GM12878 (cell line): ENCODE measurements at places on chromosomes 1 and 21. TPM values are rescaled to one million over a fixed set of nuclear protein-coding genes. Genes with fewer than 3 reads are reported as not detected.
A peak's percentile ranks its signal among the peaks of the same experiment; 100 is the strongest.

Gene KRTAP21-2
- not detected in 2 replicates for total RNA-seq

DNA sequence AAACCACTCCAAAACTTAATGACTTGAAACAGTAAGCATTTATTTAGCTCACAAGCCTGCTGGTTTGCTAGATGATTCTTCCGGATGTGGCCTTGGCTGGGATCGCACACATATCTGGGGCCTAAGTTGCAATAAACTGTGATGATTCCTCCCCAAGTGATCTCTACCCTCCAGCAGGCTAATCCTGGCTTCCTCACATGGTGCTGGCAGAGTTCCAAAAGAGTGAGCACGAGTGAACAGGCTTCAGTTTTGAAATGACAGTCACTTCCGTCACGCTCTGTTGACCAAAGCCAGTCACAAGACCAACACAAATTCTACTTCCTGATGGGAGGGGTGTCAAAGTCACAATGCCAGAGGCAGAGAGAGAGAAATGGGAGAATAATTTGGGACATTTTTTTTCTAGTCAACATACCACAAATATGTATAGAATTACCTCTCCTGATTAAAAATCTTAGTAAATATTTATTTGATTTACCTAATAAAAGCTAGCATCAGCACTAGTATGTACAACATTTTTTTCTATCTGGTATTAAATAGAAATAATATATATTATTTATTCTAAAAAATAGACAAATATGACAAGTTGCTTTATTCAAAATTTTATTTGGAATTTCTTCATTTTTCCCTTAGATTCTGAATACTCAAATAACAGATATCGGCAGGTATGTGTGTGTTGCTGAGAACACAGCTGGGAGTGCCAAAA is 292.7 kb downstream of the TPR start:
- no peaks in the 10 kb centered on the region for H3K27me3 ChIP-seq
- no peak overlapping the region for H3K4me3 ChIP-seq
- no peak overlapping the region for H3K27ac ChIP-seq
- no peaks in the 10 kb centered on the region for H3K4me1 ChIP-seq

DNA sequence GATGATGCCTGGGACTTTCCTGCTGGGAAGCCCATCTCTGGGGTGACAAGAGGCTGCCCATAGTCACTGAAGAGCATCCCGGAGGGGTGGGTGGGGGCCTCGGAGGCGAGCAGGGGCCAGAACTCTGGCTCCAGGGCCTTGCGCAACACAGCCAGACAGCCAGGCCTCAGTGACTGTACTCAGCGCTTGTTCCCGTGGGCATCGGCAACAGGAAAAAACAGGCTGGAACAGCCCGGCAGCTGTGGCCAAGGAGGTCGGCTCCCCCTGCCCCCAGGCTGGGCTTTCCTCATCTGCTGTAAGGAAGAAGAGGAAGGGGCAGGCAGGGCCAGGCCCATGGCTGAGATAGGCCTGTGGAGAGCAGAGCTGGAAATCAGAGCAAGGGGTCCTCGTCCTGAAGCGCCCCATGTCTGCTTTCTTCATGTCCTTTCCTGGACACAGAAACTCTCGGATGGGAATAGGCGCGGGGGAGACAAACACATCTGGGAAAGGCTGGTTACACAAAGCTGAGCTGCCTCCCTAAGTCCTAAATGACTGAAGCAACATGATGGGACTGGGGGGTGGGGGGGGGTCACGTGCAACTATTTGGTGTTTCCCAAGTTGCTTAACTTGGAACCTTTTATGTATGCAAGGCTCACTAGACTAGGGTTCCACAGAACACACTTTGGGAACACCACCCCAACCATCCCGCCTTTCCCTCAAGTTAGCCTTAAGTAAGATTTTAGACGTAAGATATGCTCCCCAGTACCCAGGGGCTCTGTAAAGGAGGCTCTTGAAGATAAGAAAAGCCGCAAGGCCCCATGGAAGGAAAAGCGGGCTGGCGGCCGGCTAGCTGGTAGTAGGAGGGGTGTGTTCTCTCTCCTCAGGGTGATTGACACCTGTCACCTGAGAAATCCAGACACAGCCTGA is 30.7 kb downstream of the HSPG2 start:
- H3K36me3 ChIP-seq = no peaks in the 10 kb centered on the region
- peaks cover 12% of the 10 kb centered on the region for H3K4me1 ChIP-seq
- DNase-seq = no peak

Gene CD247
- 0.26 and 0.90 TPM in 2 replicates for total RNA-seq

DNA sequence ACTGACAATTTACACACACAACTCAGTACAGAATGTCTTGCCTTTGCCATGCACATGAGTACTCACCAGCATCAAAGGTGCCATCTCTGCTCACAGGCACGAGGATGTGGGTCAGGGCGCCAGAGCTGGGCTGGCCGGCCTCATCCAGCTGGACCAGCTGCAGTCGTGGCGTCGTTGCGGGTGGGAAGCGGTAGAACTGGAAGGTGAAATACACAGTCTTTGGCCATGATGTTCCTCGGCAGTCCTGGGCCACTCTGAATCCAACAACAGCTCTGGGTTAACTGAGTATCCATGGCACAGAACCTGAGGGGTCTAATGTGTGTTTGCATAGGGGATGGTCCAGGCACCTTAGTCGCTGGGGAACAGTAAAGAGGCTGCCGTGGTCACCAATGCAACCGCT is 87.7 kb downstream of the NPHP4 start:
- H3K36me3 ChIP-seq = no peaks in the 10 kb centered on the region; the same call in 1 of the 2 replicates
- H3K27me3 ChIP-seq = no peaks in the 10 kb centered on the region
- H3K4me3 ChIP-seq = no peak overlapping the region
- H3K4me1 ChIP-seq = no peaks in the 10 kb centered on the region

DNA sequence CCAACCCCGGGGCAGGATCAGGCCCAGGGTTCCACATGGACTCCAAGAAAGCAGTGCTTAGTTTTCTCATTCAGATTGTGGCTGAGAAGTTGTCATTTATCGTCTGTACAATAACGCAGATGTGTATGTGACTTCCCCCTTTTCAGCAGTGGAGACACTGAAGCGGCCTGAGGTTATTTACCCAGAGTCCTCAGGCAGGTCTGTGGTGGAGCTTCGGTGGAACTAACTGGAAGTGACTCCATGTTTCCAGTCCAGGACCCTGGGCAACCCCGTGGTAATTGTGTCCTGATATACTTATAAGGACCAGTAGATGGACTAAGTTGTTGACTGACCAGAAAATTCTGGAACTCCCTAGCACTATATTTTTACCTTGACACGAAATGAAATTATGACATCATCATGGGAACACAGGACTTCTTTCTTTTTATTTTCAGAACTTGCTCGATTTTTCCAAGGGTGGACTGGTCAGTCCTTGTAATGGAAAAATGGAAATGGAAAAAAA is 1.0 kb upstream of the IER5 start:
- H3K4me3 ChIP-seq = peak overlapping the region; percentile 68
- no peaks in the 10 kb centered on the region for H3K27me3 ChIP-seq
- peaks cover 6% of the 10 kb centered on the region; the same call in 1 of the 2 replicates for H3K36me3 ChIP-seq

- no peak overlapping the region for H3K4me3 ChIP-seq
- H3K36me3 ChIP-seq = no peaks in the 10 kb centered on the region
- no peak for DNase-seq
- H3K27ac ChIP-seq = no peak overlapping the region
- no peaks in the 10 kb centered on the region for H3K27me3 ChIP-seq
Measured at GRCh38 chr21:17576080-17576835, 36.4 kb downstream of the BTG3 start.

Gene CFAP74
- total RNA-seq = not detected in 2 replicates

- H3K36me3 ChIP-seq = no peaks in the 10 kb centered on the region
- no peaks in the 10 kb centered on the region for H3K4me1 ChIP-seq
- DNase-seq = no peak
Measured at GRCh38 chr1:90763930-90764329, 46.8 kb upstream of the BARHL2 start.

DNA sequence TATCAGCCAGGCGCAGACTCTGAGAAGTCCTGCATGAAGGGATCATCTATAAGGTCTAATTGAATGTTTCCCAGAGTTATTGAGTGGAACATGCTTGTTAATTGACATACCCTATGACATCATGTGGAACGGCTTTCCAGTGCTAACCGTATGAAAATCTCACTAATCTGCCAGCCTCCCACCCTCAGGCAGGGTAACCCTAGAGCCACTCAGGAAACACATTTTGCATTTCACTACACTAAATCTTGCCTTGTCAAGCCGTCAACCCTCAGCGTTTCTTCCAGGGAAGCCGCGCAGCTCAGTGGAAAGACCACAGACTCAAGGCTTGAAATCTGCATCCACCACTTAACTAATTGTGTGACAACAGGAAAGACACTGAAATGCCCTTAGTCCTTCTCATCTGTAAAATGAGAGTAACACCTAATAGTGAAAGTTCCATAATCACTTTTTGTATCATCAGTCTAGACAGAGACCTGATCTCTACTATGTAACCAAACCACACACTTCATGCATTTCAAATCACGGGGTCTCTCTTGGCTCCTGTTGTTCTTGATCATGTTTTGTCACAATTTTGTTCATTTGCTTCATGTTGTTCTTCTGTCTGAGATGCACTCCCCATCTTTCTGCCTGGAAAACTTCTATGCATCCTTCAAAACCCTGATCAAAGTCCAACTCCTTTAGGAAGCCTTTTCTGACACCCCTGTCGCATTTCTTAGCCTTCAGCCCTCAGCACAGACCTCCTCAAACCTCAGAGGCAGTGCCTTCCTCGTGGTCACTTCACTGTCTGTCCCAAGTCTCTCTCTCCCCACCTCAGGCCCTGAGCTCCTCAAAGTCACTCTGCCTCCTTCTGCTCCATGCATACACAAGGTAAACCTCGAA is 246.5 kb downstream of the TOMM20 start:
- peaks cover 50% of the 10 kb centered on the region for H3K4me1 ChIP-seq
- H3K27ac ChIP-seq = peak overlapping the region; percentile 73
- no peaks in the 10 kb centered on the region for H3K27me3 ChIP-seq
- DNase-seq = peak; percentile 83
- H3K4me3 ChIP-seq = peak overlapping the region; percentile 53
- H3K36me3 ChIP-seq = no peaks in the 10 kb centered on the region

GRCh38 chr1:15948595-15949452 is 27.1 kb downstream of the ZBTB17 start:
- no peaks in the 10 kb centered on the region for H3K27me3 ChIP-seq
- H3K4me3 ChIP-seq = peak overlapping the region; percentile 34; the same call in 1 of the 2 replicates
- DNase-seq = no peak
- H3K4me1 ChIP-seq = peaks cover 40% of the 10 kb centered on the region
- peak overlapping the region; percentile 78 for H3K27ac ChIP-seq
- H3K36me3 ChIP-seq = peaks cover 6% of the 10 kb centered on the region

GRCh38 chr1:199101635-199102034 is 462.8 kb downstream of the PTPRC start:
- H3K4me3 ChIP-seq = no peak overlapping the region
- no peak overlapping the region for H3K27ac ChIP-seq
- H3K27me3 ChIP-seq = no peaks in the 10 kb centered on the region
- no peak for DNase-seq
- no peaks in the 10 kb centered on the region; the same call in 1 of the 2 replicates for H3K4me1 ChIP-seq

DNA sequence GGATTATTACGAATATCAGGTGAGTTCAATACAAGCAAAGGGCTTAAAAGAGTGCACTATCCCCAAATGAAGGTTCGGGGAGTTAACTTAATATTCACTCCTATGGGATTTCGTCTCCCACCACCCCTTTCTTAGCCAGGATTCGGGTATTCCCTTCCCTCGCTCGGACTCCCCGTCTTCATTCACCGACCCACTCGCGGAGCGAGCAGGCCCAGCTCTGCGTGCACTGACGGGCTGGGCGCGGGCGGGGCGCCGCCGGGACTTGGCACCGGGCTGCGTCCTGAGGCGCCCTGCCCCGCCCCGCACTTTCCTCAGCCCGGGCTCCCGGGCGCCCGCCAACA is 7.7 kb upstream of the MPZL1 start:
- H3K4me1 ChIP-seq = peaks cover 30% of the 10 kb centered on the region
- no peaks in the 10 kb centered on the region for H3K36me3 ChIP-seq
- no peaks in the 10 kb centered on the region for H3K27me3 ChIP-seq
- peak overlapping the region; percentile 95 for H3K4me3 ChIP-seq

Gene CYP4A11
- total RNA-seq = 0.11 and 0.13 TPM in 2 replicates

DNA sequence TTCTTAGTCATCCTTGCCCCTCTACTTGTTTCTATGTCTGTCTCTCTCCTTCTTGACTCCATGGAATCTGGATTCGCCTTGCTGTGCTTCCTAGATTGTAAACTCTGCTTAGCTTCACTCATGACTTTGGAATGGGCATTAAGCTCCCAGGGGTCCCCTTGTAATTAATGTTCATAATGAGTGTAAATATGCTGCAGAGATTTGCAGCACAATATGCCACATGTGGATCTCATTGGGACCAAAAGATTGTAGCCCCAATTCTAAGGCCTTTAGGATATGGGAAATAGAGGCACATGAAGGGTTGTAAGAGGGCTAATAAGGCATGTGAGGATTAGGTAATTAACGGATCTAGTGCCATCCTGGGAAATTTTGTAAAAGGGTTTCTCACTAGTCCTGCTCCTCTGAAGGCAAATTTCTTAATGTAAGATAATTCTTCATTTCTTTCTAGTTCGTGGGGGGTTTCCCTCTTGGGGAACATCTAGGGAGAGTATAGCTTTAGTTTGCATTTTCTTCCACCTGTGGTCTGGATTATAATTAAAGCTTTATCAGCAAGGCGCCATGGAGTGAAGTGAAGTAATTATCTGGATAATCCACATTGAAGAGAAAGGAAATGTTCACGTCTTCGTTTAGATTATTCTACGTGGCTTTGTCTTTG is 659.2 kb upstream of the PLXNA2 start:
- no peaks in the 10 kb centered on the region for H3K4me1 ChIP-seq
- no peak overlapping the region for H3K4me3 ChIP-seq
- H3K36me3 ChIP-seq = no peaks in the 10 kb centered on the region
- no peak for DNase-seq
- no peaks in the 10 kb centered on the region for H3K27me3 ChIP-seq
- H3K27ac ChIP-seq = no peak overlapping the region

Gene PTGS2
- 0.13 TPM in 1 of 2 replicates, not detected in the other for total RNA-seq

GRCh38 chr1:143661418-143662101 is 310.2 kb downstream of the FAM72C start:
- H3K4me3 ChIP-seq = no peak overlapping the region
- DNase-seq = no peak
- H3K36me3 ChIP-seq = no peaks in the 10 kb centered on the region
- H3K27ac ChIP-seq = no peak overlapping the region

DNA sequence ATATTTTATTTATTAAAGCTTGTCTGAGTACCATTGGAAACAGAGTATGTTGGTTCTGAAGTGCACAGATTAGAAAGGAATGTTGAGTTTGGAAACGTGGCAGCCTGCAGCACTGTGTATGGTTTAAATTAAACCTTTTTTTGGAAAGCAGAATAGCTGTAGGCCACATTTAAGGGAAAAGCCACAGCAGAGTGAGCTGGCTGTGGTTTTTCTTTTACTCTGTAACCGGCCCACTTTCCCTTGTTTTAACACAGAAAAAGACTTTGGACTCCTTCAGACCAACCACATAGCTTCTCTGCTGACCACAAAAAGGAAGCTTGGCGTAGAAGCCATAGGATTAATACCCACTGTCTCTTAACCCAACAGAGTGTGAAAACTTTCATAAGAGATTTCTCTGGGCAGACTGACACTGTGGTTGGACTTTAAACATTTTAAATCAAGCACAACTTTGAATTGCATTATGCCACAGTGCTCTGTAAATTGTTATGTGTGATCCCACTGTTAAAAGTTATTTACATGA is 75.2 kb downstream of the NFIA start:
- H3K4me1 ChIP-seq = no peaks in the 10 kb centered on the region
- no peaks in the 10 kb centered on the region for H3K36me3 ChIP-seq
- no peaks in the 10 kb centered on the region for H3K27me3 ChIP-seq
- no peak for DNase-seq
- no peak overlapping the region for H3K27ac ChIP-seq
- H3K4me3 ChIP-seq = no peak overlapping the region

Gene RGS4
- total RNA-seq = not detected in 2 replicates

Gene LRRC39
- 0.13 and 0.23 TPM in 2 replicates for total RNA-seq

Gene UBXN10
- total RNA-seq = not detected in 2 replicates

GRCh38 chr1:21378705-21379494 is 61.0 kb upstream of the NBPF3 start:
- no peak overlapping the region for H3K4me3 ChIP-seq
